SW480 (cell line): ENCODE measurements at places on chromosomes 3 and 15.

DNA sequence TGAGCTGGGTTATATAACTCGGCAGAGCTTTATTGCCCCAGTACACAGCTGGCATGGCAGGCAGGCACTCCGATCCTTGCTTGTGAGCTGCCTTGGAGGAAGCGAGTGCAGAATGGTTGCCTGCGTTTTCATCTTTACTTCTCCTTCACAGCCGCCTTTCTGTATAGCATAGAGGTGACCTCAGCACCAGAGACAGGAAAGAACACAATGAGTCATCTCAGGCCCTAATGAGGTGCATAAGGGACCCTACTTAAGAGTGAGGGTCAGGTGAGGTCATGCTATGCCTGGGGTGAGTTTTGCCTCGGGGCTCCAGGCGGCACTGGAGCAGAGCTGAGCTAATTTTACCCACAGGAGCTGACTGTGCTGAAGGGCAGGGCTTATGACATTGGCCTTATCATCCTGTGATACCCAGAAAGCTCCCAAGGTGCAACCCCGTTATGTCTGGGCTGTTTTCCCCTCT is 43.5 kb downstream of the LPP start:
- DNase-seq: no peak

GRCh38 chr3:127820221-127820825 is 2.0 kb downstream of the MGLL start:
- no peak for DNase-seq

GRCh38 chr3:144957398-144958101 is 985.9 kb downstream of the DIPK2A start:
- no peak for DNase-seq

GRCh38 chr3:156820692-156821080 is 5.5 kb upstream of the LEKR1 start:
- DNase-seq: no peak

DNA sequence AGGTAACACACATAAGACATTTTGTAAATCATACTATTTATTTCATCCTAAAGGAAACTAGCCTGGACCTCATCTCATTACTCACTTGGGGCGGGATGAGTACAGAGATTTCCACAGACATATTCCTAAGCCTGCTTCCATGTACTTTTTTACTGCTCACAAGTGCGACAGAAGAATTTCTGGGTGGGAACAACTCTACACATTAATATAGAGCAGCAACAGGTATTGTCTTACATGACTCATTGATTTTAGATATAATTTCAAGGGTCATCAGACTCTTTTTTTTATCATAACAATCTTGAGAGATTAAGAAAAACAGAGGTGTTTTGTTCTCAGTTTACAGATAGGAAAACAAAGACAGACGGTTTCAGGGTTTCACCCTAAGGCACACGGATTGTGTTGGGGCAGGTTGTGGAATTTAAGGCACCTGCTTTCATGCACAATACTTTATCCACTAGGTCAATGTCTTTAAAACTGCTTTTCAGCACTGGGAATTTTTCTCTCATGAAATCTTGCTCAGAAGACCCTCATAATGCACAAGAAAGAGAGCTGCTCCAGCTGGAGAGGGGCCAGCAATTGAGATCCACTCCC is 186.7 kb upstream of the CDIN1 start:
- no peak for DNase-seq

GRCh38 chr3:117035745-117036144 is 326.2 kb downstream of the TUSC7 start:
- no peak for DNase-seq

DNA sequence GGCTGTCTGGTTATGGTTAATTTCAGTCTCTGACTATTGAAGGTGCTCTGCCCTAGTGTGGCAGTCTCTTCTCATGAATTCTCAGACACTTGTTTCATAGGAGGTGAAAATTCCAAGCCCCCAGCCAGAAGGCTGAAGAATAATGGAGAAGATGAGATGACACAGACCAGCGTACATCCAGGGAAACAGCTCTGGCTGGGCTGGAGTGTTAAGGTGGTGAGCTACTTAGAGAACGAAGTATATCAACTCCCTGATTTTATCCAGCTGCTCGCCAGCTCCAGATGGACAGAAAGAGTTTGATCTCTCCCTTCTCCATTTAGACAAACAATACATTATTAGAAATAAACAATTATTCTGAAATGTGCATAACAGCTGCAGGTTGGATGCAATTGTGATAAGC is 494.5 kb upstream of the RGMA start:
- DNase-seq: no peak
